ENCODE measurements at places on chromosomes 3 and 15.
A peak's percentile ranks its signal among the peaks of the same experiment; 100 is the strongest.

- DNase-seq, result no peak
Measured at GRCh38 chr3:40979962-40980361, 219.3 kb upstream of the CTNNB1 start.

DNA sequence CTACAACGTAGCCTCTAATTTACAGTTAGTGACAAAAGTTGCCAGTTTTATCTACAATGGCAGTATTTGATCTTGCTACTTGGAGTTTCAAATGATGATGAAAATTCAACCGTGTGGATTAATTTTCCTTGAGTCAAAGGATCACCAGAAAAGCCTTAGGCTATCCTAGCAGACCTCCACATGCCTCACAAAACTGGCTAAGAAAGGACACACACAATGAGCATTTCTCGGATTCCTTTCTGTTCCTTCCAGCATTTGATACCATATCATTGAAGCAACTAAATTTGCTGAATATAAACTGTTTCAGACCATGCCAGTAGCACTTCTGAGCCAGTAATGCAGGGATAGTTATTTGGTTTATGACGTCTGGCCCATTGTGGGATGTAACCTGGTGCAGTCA is 587.4 kb upstream of the MDFIC2 start:
- no peak for DNase-seq

- no peak for DNase-seq
Measured at GRCh38 chr3:69371816-69372215, 14.1 kb downstream of the FRMD4B start.

DNA sequence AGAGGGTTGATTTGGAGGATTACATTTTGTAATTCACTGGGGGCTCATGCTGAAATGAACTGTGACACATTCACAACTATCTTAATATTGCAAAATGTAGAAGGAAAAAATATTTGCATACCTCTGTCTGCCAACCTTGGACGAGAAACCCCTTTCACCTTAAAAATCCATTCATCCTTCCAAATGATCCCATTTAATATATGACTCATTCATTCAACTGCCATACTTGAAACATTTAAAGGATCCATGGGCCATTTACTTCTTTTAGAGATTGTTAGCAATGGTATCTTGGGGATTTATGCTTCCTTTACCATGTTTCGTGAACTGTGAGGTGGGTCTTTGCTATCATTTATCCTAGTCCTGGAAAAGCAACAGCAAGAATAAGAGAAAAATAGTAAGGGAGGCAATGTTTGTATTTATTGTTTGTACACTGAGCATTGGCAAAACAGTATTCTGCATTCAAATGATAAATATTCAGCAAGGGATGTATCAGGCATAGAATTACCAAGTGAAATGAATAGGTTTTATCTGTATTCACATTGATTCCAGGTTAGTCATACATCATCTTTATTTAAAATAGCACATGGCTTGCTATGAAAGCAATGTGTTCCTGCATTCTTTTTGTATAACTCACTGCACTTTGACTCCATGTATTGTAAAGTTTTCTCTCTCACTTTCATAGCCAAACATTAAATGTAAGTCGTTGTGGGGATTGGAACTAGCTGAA is 378.1 kb downstream of the NSUN3 start:
- no peak for DNase-seq

GRCh38 chr3:64104006-64104405 is 80.7 kb upstream of the PSMD6 start:
- DNase-seq, result no peak

GRCh38 chr15:33506781-33507296 is 196.1 kb downstream of the RYR3 start:
- DNase-seq, result no peak

GRCh38 chr15:40069178-40070165 is 30.5 kb upstream of the SRP14 start:
- peak; percentile 87 for DNase-seq

GRCh38 chr3:22016197-22016596 is 265.2 kb upstream of the ZNF385D start:
- no peak for DNase-seq

DNA sequence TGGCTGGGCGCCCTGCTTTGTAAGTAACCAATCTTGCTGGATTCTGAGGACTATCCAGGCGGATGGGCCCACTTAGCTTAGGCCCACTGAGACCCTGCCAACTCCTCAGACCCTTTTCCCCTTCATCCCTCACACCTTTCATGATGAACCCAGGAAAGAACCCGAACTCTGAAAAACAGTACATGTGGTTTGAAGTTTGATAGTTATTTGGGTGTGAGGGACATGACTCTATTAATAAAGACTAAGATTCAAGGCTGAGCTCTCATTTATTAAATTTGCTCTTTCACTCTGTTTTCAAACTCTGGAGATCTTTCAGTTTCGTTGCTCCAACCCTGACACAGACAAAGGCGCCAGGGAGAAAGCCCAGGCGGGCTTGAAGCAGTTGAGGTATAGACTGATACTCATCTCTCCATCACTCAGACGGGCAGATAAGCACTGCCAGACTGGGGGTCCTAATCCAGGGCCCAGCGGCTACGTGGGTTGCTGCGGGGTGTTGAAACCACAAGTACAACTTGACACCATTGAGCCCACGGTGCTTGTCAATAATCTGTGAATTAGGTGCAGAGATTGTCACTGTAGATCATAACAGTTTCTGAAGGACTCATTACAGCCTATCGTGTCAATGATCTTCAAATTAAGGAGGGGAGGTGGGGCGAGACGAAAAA is 7.2 kb upstream of the SOX2 start:
- DNase-seq, result no peak

DNA sequence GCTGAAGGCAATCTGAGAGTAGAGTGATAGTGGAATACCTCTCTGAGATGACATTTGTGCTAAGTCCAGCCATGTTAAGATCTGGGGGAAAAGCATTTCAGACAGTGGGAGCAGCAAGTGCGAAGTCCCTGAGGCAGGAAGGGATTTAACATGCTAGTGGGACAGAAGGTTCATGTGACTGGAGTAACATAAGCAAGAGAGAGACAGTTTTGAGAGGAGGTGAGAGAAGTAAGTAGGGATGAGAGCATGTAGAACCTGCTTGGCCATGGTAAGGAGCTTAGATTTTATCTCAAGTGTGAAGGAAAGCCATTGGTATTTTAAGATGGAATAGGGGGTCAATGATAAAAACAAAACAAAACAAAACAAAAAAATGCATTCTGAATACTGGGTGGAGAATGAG is 358.6 kb upstream of the KCNH8 start:
- no peak for DNase-seq

- DNase-seq, result no peak
Measured at GRCh38 chr3:65497846-65498245, 540.9 kb downstream of the MAGI1 start.

DNA sequence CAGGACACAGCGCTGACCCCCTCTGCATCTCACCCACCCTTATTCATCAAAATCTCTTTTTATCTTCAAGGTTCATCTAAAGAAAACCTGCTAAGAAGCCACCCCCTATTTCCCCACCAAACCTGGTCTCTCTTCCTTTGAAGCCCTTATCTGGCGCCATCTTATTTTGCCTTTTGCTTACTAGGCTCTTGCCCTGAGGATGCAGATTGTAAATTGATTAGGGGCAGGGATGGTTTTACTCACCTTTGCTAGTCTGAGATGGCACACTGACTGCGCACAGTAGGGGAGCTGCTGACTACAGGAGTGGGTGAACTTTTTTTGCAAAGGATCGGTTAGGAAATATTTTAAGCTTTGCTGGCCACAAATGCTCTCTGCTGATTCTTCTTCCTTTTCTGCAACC is 78.9 kb upstream of the BHLHE40 start:
- DNase-seq, result no peak

- DNase-seq, result no peak
Measured at GRCh38 chr3:146524961-146525360, 19.4 kb downstream of the PLSCR1 start.

- DNase-seq, result no peak
Measured at GRCh38 chr3:8825153-8825825, 55.9 kb upstream of the OXTR start.

DNA sequence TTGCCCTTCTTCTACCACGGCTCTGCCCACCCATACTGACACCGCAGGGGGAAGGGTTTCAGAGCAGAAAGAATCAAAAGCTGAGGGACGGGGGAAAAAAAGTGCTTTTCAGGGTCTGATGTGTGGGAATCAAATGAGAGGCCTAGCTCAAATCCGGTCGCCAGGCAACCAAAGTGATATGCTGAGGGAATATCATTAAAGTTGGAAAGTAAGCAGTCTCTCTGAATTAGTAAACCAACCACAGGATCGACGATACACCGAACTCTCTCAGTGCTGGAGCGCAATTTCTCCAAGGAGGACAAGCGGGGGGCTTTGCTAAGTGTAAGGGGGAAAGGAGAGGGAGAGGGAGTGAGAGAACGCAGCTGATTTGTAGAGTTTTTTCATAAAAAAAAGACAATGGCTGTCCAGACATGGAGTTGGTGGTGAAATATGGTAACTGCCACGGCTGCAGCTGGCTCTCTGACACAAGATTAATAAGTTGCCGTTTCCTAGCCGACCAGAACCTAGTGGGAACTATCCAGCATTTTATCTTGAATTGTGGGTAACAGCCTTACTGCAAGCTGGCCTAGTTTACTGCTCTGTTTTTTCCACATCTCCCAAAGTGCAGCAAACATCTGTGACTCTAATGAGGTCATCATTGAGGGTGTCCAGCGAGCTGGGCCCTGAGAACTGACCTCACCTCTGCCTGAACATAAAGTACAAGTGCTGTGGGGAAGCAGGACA is 530.2 kb downstream of the SOX2 start:
- no peak for DNase-seq

DNA sequence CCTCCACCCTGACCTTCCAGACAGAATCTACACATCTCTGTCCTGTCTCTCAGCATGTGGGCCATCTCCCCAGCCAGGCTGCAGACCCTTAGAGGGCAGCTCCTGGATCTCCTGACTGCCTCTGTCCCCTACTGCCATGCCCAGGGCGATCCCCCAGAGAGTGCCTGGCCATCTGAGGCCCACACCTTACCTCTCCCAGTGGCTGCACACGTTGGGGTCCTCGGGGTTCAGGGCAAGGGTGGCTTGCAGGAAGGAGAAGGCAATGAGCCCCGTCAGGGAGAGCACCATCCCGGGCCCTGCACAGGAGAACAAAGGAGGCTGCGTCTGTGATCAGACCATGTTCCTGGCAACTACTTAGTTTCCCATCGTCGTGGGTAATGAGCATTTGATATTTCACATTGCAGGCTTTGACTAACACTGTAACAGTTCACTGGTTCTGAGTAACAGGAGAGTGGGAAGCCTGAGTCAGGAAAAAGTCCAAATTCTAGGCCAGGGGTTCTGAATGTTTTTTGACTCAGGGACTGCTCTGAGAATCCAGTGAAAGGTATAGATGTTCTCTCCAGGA is 125.4 kb downstream of the MEGF11 start:
- no peak for DNase-seq

- DNase-seq, result peak; percentile 92
Measured at GRCh38 chr3:134464064-134464688, 21.6 kb downstream of the ANAPC13 start.

GRCh38 chr3:23920151-23920655 is 3.3 kb downstream of the RPL15 start:
- DNase-seq, result no peak

DNA sequence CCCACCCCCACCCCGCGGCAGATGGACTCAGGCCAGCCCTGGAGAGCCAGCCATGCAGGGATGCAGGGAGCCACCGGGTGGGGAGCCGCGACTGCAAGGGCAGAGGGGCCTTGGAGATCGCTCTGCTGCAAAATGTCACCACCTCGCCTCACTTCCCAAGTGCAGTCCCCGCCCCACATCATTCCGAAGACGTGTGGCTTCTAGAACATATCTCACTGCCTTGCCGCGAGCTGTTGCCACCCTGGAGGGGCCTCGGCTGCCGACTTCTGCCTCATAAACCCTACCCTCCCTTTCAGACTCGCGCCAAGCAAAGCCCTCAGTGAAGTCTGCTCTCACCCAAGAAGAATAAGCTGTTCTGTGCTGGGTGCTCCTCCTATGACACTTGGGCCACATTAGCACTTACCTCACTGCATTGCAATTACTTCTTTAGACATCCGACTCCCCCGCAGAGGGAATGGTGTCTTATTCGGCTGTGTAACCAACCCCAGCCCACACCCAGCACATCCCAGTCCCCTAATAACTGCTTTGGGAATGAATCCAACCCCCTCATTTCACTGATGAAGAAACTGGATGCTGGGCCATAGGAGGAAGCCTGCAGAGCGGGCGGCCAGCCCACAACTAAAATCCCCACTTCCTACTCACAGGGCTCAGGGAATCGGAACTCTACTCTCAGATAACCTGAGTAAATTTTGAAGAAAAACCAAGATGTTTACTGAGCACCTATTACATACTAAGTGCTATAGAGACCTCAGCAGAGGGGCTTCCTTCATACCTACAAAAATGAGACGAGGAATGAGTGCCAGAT is 8.6 kb downstream of the TLE3 start:
- DNase-seq, result no peak

DNA sequence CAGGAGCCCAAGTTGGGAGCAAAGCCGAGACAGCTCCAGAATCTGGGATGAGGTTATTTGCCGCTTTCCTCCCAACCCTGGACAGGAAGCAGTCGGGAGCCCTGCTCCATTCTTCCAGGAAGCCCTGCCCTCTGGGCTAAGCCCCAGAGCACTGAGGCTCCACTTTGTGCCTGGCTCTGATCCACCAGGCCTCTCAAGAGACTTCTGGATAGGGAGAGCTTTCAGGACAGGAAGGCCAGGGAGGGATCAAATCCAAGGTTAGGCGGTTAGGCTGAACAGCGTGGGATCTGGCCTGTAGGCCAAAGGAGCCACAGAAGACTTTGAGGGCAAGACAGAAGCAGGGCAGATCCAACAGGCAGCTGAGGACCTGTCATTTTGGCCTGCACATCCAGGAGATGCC is 835 bp downstream of the STOML1 start:
- DNase-seq, result no peak

DNA sequence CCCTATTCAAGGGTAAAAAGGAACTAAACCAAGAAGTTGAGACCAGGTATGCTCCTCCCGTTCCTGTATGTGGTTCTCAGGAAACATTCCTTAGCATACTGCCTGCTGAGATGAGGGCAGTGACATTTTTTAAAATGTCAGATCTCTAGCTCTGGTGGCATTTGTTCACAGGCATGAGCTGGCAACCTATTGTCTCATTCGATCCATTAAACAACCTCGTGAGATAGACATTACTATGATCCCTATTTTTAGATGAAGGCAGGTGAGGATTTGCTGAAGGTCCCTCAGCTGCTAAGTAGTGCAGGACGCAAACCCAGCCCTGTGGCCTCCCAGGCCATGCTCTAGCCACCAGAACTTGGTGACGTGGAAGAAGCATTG is 74.9 kb downstream of the SIDT1 start:
- DNase-seq, result no peak
